ENCODE measurements at places on chromosomes 7 and 10.

DNA sequence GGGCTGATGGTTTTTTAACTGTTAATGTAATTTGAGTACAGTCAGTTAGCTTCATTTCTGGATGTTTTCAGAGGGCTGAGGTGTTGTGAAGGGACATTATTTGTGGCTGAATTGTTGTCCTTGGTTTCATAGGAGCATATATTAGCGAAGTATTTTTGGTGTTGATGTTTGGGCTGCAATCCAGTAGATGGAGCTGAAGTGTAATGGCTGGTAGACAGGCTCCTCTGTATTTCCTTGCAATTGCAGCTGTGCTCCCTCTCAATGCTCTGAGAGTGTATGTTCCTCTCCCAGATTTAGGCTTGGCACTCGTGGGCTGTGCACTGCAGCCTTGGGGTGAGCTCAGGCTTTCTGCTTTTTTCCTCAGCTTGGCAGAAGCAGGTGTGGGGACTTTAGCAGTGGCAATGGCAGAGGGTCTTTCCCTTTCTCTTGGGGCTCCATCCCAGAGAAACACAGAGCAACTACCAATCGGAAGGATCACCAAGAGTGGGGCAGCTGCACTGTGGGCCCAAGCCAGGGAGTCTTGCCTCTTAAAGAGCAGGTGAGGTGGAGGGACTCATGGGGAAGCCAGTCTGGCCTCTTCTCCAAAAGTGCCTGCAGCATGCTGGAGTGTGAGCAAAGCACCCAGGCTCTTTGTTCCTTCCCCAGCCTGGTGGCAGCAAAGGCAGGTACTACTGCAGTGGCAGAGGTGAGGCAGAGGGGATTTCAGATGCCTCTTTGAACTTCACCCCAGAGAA, 544.4 kb downstream of the SH2D4B start:
- DNase-seq, result no peak

GRCh38 chr7:106054156-106054910, 57.8 kb downstream of the SYPL1 start:
- DNase-seq, result no peak

- DNase-seq, result no peak
Measured at GRCh38 chr7:120628251-120628650, 229.7 kb downstream of the TSPAN12 start.

GRCh38 chr10:21135023-21135931, 238.2 kb upstream of the NEBL start:
- no peak for DNase-seq

DNA sequence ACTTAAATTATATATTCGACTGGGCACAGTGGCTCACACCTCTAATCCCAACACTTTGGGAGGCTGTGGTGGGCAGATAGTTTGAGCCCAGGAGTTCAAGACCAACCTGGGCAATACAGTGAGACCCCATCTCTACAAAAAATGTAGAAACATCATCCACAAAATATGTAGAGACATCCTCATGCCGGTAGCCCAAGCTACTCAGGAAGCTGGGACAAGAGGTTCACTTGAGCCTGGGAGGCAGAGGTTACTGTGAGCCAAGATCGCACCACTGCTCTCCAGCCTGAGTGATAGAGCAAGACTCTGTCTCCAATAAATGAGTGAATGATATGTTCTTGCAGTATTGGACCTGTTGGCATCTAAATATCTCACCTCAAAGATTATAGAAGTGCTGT, 22.6 kb upstream of the TNS3 start:
- DNase-seq, result no peak

DNA sequence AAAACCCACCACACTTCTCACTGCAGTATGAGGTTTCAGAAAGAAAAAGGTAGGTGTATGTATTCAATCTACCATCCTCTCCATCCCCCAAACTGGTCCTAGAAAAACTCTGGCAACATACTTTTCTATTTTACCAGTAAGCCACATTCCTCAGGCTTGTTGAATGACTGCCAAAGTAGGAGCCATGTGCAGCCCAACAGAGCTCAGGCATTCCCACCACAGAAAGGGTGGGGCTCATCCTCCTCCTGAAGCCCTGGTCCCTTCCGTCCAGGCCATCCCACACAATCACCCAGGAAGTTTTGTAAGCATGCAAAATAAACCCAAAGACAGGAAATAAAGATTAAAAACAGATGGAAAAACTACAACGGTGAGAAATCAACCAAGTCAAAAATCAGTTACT, 57.2 kb downstream of the MAD1L1 start:
- no peak for DNase-seq

- no peak for DNase-seq
Measured at GRCh38 chr7:100418930-100419659, 9.4 kb downstream of the ZCWPW1 start.

DNA sequence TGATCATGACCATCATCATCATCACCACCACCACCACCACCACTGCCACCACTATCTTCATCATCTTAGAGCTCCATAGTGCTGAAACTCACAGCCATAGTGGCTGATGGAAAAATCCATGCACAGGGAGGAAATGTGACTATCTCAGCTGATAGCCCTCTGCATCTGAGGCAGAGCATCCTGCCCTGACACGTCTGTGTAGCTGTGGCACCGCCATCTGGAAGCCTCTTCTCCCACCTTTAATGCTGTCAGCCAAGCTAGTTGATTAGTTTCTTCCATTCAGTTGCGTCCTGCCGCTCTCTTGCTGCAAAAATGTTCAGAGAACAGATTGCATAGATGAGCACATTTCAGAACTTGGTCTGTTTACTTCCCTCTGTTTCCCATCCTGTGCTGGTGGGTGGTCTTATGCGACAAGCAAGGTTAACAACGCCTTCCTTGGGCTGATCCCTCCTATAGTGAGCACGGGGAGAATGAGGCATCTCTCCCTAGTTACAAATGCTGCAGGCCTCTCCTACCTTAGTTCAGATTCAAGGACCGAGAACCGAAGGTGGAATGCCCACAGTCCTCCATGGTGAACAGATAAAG, 478.6 kb downstream of the PLXNA4 start:
- no peak for DNase-seq

GRCh38 chr10:132528064-132528691, 9.4 kb upstream of the INPP5A start:
- DNase-seq, result no peak

DNA sequence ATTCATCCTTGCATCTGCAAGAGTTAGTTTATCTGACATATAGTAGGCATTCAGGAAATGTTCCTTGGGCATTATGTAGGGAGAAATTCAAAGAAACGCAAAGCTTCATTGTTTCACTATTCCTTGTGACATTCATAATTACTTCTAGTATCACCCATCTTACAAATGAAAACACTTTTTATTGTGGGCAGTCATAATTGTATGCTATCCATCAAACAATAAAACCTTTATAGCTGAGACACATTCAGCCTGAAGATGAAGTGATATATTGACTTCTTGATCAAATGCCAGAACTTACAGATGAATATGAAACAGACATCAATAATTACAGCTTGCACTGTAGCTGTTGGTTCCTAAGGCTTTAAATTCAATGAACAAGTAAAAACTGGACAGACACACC, 36.4 kb downstream of the FAM204A start:
- DNase-seq, result no peak

DNA sequence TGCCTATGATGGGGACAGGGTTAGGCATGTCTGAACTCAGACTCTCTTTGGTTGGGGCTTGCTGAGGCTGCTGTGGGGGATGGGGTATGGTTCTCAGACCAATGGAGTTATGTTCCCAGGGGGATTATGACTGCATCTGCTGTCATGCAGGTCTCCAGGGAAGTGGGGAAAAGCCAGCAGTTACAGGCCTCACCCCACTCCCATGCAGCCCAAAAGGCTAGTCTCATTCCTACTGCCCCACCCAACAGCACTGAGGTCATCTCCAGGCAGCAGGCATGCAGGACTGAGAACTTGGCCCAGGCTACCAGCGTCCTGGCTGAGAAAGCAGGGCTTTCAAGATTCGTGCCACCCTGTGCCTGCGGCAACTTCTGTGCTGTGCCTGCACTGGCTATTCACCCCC, 373.3 kb downstream of the HTR7 start:
- DNase-seq, result no peak

GRCh38 chr10:88870089-88870488, 10.0 kb upstream of the STAMBPL1 start:
- no peak for DNase-seq

GRCh38 chr7:98396768-98397167, 4.1 kb downstream of the BAIAP2L1 start:
- DNase-seq, result no peak

DNA sequence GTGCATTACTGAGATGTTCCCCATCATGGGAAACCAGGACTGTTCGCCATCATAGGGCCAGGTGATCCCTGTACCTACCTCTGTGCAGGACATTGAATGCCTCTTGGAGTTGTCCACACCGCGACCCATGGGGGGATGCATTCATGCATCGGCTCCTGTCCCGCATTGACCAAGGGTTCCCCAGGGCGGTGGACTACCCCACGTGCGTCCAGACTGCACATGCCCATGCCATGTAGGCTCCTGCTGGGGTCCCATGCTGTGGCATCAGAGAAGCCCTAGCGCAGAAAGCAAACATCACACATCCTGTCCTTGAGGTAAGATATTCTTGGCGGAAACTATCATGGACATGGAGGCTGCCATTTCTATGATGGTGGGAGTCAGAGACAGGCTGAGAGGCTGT, 121.6 kb upstream of the UNC5B start:
- no peak for DNase-seq

GRCh38 chr7:93817526-93817925, 73.0 kb downstream of the TFPI2 start:
- no peak for DNase-seq

- no peak for DNase-seq
Measured at GRCh38 chr10:70918851-70919530, 30.6 kb upstream of the PCBD1 start.

- DNase-seq, result no peak
Measured at GRCh38 chr7:128121711-128122530, 90.7 kb upstream of the LRRC4 start.

DNA sequence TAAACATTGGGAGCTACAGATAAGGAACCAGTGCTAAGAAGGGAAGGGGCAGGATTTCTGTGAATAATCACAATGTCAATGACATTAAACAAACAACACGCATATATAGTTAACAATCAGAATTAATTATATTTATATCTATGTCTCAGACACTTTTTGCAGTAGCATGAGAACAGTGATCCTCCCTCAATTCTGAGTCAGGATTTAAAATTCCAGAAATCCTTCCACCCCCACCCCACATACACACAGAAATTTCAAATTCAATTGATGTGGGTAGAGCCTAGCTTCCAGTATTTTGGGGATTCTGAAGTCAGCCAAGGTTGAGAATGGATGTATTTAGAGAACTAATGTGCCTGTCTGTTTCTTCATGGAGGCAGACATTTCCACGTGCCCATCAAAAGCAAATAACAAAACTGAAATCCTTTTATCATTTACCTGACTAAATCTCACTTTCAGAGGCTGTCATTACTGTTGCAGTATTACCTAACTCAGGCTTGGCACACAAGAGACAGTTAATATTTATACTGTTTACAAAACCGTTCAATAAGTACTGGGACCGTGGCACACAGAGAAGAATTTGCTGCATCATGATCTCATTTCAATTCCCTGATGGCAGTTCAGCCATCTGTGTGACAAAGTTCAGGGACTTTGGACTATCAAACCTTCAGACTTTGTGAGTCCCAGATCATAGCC, 116.6 kb upstream of the PALS2 start:
- DNase-seq, result no peak

GRCh38 chr10:125628104-125629049, 54.6 kb downstream of the TEX36 start:
- DNase-seq, result no peak

- no peak for DNase-seq
Measured at GRCh38 chr7:64884085-64884912, 18.8 kb upstream of the ZNF273 start.

- no peak for DNase-seq
Measured at GRCh38 chr7:82247814-82248433, 195.7 kb downstream of the CACNA2D1 start.

GRCh38 chr7:151091431-151091830, 5.2 kb downstream of the AGAP3 start:
- DNase-seq, result no peak

DNA sequence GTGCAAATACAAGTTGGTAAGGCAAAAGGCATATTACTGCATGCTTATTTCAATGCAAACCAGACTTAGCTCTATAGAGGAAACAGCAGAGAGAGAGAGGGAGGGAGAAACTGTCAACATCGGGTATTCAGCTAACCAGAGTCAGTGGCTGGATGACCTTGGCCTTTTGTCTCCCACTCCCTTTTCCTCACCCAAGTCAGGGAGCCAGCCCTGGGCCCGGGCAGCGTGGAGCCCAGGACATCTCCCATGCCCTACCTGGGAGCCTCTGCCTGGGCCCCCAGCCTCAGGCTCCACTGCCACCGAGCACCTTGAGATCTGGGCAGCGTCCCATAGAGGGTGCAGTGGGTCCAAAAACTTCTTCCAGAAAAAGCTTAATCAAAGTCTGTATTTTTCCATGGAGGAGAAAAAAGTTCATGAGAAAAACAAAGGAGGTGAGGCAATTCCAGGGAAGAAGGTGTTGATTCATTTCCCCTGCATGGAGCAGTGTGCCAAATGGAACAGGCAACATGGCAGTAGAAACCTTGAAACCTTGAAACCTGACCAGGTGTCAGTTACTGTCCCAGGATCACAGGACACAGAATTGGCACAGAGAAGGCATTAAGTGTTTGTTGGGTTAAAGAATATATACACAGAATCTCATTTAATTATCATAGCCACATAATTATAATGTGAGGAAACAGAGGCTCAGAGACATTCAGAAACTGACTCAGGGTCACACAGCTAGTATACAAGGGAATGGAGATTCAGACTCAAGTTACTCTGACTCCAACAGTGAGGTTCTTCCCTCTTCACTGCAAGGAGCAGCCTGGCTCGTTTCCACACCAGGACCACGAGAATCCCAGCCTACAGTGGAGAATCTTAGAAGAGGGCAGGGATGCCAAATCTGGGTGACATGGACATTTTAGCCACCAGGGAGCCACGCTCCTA, 5.8 kb upstream of the NCOA4 start:
- no peak for DNase-seq

DNA sequence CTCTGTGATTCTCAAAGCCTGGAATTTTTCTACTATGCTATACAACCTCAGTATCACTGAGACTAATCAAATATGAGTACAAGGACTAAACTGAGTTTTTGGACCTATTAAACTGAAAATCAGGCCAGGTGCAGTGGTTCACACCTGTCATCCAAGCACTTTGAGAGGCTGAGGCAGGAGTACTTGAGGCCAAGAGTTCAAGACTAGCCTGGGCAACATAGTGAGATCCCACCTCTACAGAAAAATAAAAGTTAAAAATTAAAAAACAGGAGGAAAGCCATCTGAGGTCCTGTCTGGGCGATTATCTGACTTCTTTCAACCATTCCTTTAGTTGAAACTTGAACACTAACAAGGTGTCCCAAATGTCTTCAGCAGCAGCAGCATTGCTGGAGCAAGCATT, 7.0 kb downstream of the XRCC2 start:
- no peak for DNase-seq

- DNase-seq, result no peak
Measured at GRCh38 chr10:132259702-132260482, 47.9 kb downstream of the STK32C start.

- no peak for DNase-seq
Measured at GRCh38 chr10:14889318-14889717, 10.7 kb downstream of the SUV39H2 start.

GRCh38 chr7:157687845-157688532, 351.2 kb downstream of the DNAJB6 start:
- no peak for DNase-seq

- no peak for DNase-seq
Measured at GRCh38 chr7:28530175-28530802, 118.0 kb downstream of the CREB5 start.
